Lower lobe of right lung (tissue), 2 donors: ENCODE measurements at places on chromosomes 1 and 21. TPM values are rescaled to one million over a fixed set of nuclear protein-coding genes. Genes with fewer than 3 reads are reported as not detected.

- H3K27ac ChIP-seq: no peak overlapping the region
- no peaks in the 10 kb centered on the region for H3K36me3 ChIP-seq
- H3K4me1 ChIP-seq: no peaks in the 10 kb centered on the region
- H3K4me3 ChIP-seq: no peak overlapping the region
Observed at GRCh38 chr1:144101397-144102045, 129.7 kb upstream of the FAM72C start.

DNA sequence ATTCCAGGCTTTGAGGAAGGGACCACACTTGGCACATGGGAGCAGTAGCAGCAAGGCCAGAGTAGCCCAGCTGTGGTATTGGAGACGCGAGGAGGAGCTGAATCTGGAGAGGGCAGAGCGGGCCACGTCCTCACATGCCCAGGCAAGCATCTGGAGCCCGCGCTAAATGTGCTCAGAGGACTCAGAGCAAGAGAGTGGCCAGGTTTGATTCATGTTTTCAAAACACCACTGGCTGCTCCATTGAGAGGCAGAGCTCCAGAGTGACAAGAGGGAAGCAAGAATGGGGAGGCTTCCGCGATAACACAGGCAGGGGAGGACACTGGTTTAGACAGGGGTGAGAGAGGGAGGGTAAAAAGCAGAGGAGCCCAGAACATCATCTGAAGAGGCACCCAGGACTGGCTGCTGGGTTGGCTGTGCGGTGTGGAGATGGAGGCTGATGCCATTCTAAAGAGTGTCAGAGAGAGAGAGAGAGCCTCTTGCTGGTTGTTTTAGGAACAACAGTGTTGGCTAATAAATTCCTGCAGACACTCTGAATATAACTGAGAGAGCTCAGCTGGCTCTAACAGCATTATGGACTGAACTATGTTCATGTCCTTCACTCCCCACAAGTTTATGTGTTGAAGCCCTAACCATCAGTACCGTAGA is 32.3 kb downstream of the RCAN1 start:
- no peaks in the 10 kb centered on the region for H3K36me3 ChIP-seq
- DNase-seq: no peak
- H3K4me3 ChIP-seq: no peak overlapping the region

GRCh38 chr1:96971849-96972602 is 250.4 kb downstream of the PTBP2 start:
- H3K27ac ChIP-seq: no peak overlapping the region
- H3K27me3 ChIP-seq: no peaks in the 10 kb centered on the region
- no peaks in the 10 kb centered on the region for H3K4me1 ChIP-seq
- DNase-seq: no peak

DNA sequence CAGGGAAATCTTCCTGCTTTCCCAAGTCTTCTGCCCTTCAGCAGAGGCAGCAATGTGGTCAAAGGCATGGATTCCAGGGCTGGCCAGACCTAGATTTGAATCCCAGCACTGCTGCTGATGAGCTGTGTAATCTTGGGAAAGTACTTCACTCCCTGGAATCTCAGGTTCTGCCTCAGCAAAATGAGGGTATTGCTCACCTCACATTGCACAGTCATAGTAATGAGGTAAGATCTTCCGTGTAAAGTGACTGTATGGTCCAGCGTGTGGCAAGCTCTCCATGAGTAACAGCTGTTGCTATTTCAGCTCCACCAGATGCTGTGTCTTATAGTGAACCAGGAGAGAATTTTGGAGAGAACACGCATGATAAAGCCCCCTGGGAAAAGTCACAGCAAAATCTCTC is 56.1 kb upstream of the F3 start:
- H3K27ac ChIP-seq: no peak overlapping the region
- no peak for DNase-seq
- H3K4me3 ChIP-seq: no peak overlapping the region

DNA sequence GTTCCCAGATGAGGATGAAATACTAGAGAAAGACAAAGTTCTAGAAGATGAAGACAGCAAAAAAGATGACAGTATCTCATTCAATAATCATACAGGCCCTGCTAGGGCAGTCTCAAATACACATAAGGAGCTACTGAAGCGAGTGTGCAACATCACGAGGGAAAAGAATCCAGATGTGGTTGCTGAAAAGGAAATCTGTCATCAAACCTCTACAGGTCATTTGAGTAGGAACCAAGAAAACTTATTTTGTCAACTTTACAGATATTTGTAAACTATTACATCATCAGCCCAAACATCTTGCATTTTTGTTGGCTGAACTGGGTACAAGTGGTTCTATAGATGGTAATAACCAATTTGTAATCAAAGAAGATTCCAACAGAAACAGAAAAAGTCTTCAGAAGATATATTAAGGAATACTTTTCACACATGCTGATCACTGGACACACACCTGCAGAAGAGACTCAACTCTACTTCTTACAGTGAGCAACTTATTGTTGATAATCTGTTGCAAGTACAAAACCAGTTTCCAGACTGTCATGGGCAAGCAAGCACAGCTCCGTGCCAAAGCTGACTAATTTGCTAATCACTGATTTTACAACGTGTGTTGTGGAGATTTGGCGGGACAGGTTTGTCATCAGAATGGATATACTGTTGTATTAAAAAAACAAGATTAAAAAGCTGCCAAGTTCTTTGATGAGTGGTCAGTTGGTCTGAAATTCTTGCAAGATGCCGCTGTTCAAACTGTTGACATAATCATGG is 42.1 kb downstream of the TRIM33 start:
- H3K4me3 ChIP-seq: no peak overlapping the region
- H3K27me3 ChIP-seq: no peaks in the 10 kb centered on the region
- peaks cover 29% of the 10 kb centered on the region for H3K4me1 ChIP-seq
- no peaks in the 10 kb centered on the region for H3K36me3 ChIP-seq

- H3K27me3 ChIP-seq: no peaks in the 10 kb centered on the region
- H3K4me3 ChIP-seq: no peak overlapping the region
- no peak overlapping the region for H3K27ac ChIP-seq
- peaks cover 84% of the 10 kb centered on the region for H3K4me1 ChIP-seq
- DNase-seq: no peak
- no peaks in the 10 kb centered on the region for H3K36me3 ChIP-seq
Observed at GRCh38 chr1:208165659-208166058, 78.5 kb downstream of the PLXNA2 start.

- H3K4me1 ChIP-seq: no peaks in the 10 kb centered on the region
- no peak for DNase-seq
- no peak overlapping the region for H3K4me3 ChIP-seq
- no peak overlapping the region for H3K27ac ChIP-seq
- H3K27me3 ChIP-seq: no peaks in the 10 kb centered on the region
Observed at GRCh38 chr1:88029142-88029541, 654.9 kb upstream of the PKN2 start.

GRCh38 chr1:22331618-22332423 is 119.8 kb upstream of the ZBTB40 start:
- no peaks in the 10 kb centered on the region for H3K4me1 ChIP-seq
- H3K36me3 ChIP-seq: no peaks in the 10 kb centered on the region
- DNase-seq: no peak
- peaks cover 8% of the 10 kb centered on the region for H3K27me3 ChIP-seq
- H3K4me3 ChIP-seq: no peak overlapping the region
- no peak overlapping the region for H3K27ac ChIP-seq

DNA sequence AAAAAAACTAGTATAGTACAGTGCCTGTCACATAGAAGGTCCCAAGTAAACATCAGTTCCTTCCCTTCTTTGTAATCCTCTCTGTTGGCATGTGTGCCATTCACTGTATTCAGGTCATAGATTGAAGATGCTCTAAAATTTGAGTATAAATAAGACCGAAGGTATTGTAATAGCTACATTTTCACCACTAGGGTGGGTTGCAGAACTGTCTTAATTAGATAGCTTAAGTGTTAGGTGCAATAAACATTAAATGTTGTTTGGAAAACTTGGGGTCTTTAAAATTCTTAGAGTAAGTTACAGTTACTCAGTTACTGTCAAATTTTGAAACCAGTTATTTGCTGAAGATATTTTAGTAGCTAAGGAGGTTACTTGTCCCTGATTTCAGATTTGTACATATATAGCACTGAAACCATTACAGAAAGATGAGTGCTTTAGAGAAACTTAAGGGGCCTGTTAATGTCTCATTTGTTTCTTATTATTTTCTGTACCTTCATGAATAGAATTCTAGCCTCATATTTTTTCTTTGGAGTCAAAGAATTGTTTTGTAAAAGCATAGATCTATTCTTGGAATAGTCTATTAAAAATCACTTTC is 24.3 kb downstream of the PER3 start:
- no peak overlapping the region for H3K27ac ChIP-seq
- no peak for DNase-seq
- no peaks in the 10 kb centered on the region for H3K4me1 ChIP-seq
- no peak overlapping the region for H3K4me3 ChIP-seq
- peaks cover 87% of the 10 kb centered on the region for H3K36me3 ChIP-seq

- no peak for DNase-seq
- no peaks in the 10 kb centered on the region for H3K27me3 ChIP-seq
- no peaks in the 10 kb centered on the region for H3K36me3 ChIP-seq
- no peak overlapping the region for H3K4me3 ChIP-seq
- H3K27ac ChIP-seq: no peak overlapping the region
Observed at GRCh38 chr1:183733715-183734114, 71.2 kb upstream of the RGL1 start.

GRCh38 chr1:179742291-179742690 is 800 bp upstream of the FAM163A start:
- H3K4me1 ChIP-seq: peaks cover 17% of the 10 kb centered on the region
- H3K4me3 ChIP-seq: no peak overlapping the region
- H3K36me3 ChIP-seq: no peaks in the 10 kb centered on the region
- no peak overlapping the region for H3K27ac ChIP-seq

DNA sequence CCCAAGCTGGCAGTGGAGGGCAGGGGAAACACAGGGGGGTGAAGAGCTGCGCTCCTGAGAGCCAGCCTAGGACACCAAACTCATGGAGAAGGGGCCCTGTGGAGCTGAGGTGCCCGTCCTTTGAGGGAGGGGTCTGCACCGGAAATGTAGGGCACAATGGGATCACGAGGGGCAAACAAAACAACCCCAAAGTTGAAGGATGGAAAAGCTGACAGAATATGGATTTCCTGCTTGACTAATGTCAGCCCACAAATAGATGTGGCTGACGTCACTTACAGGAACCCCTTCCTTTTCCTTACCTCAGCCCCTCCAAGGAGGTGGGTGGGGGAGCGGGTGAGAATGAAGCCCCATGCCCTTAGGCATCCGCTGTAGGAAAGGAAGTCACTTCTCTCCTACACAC is 110.9 kb downstream of the KCNN3 start:
- H3K36me3 ChIP-seq: no peaks in the 10 kb centered on the region
- no peak overlapping the region for H3K27ac ChIP-seq
- H3K27me3 ChIP-seq: peaks cover 29% of the 10 kb centered on the region
- peaks cover 19% of the 10 kb centered on the region for H3K4me1 ChIP-seq
- no peak for DNase-seq
- H3K4me3 ChIP-seq: no peak overlapping the region

DNA sequence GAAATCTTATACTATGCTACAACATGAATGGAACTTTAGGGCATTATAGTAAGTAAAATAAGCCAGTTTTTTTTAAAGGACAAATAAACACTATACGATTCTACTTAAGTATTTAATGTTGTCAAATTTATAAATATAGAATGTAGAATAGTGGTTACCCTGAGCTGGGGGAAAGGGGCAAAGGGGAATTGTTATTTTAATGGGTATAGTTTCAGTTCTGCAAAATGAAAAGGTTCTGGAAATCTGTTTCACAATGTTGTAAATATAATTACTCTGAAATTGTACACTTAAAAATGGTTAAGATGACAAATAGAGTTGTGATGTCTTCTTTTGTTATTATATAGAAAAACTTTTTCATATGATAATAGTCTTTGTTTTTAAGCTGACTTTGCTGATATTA is 366.3 kb downstream of the MRPL39 start:
- no peak overlapping the region for H3K27ac ChIP-seq
- DNase-seq: no peak
- no peak overlapping the region for H3K4me3 ChIP-seq
- no peaks in the 10 kb centered on the region for H3K4me1 ChIP-seq

- H3K4me3 ChIP-seq: no peak overlapping the region
- no peaks in the 10 kb centered on the region for H3K36me3 ChIP-seq
- no peak for DNase-seq
- no peaks in the 10 kb centered on the region for H3K27me3 ChIP-seq
- no peaks in the 10 kb centered on the region for H3K4me1 ChIP-seq
Observed at GRCh38 chr1:169574336-169574735, 11.9 kb downstream of the F5 start.

- H3K36me3 ChIP-seq: peaks cover 49% of the 10 kb centered on the region
- no peaks in the 10 kb centered on the region for H3K4me1 ChIP-seq
- H3K27ac ChIP-seq: no peak overlapping the region
- no peak for DNase-seq
- no peak overlapping the region for H3K4me3 ChIP-seq
Observed at GRCh38 chr1:19338323-19338762, 26.2 kb downstream of the SLC66A1 start.

GRCh38 chr1:151273924-151274466 is 8.1 kb upstream of the ZNF687 start:
- H3K4me1 ChIP-seq: no peaks in the 10 kb centered on the region
- H3K36me3 ChIP-seq: peaks cover 14% of the 10 kb centered on the region
- no peak overlapping the region for H3K27ac ChIP-seq

- H3K4me3 ChIP-seq: no peak overlapping the region
- H3K27me3 ChIP-seq: no peaks in the 10 kb centered on the region
- no peaks in the 10 kb centered on the region for H3K4me1 ChIP-seq
- no peak overlapping the region for H3K27ac ChIP-seq
- DNase-seq: no peak
Observed at GRCh38 chr1:220966881-220967611, 87.8 kb downstream of the HLX start.

GRCh38 chr1:119329541-119330461 is 38.8 kb upstream of the HAO2 start:
- H3K4me3 ChIP-seq: no peak overlapping the region
- H3K36me3 ChIP-seq: no peaks in the 10 kb centered on the region
- DNase-seq: no peak
- peaks cover 6% of the 10 kb centered on the region for H3K27me3 ChIP-seq
- H3K27ac ChIP-seq: no peak overlapping the region

GRCh38 chr21:37264808-37265207 is 2.3 kb downstream of the VPS26C start:
- peaks cover 36% of the 10 kb centered on the region for H3K4me1 ChIP-seq
- no peak overlapping the region for H3K27ac ChIP-seq
- no peaks in the 10 kb centered on the region for H3K27me3 ChIP-seq
- no peak overlapping the region for H3K4me3 ChIP-seq
- DNase-seq: no peak
- no peaks in the 10 kb centered on the region for H3K36me3 ChIP-seq

The DEPDC1 gene
- 1.2 TPM for total RNA-seq

The CENPS gene
- 13.4 TPM for total RNA-seq

The NBPF10 gene
- 3.2 TPM for total RNA-seq

The SPRR1B gene
- total RNA-seq: not detected

The ELAVL4 gene
- not detected for total RNA-seq

The HIPK1 gene
- 95.0 TPM for total RNA-seq

The SPRR3 gene
- total RNA-seq: not detected

The NMNAT1 gene
- 9.2 TPM for total RNA-seq

The OR2AK2 gene
- not detected for total RNA-seq
